ENCODE measurements at places on chromosomes 5 and 9.

GRCh38 chr5:144276034-144276822 lies 105.6 kb downstream of the KCTD16 start:
- peak; percentile 56 for DNase-seq

- DNase-seq: peak; percentile 80
These were observed 8.4 kb downstream of the TGFBI start for GRCh38 chr5:136037001-136037705.

GRCh38 chr5:113172231-113172826 lies 195.7 kb downstream of the DCP2 start:
- DNase-seq: no peak

DNA sequence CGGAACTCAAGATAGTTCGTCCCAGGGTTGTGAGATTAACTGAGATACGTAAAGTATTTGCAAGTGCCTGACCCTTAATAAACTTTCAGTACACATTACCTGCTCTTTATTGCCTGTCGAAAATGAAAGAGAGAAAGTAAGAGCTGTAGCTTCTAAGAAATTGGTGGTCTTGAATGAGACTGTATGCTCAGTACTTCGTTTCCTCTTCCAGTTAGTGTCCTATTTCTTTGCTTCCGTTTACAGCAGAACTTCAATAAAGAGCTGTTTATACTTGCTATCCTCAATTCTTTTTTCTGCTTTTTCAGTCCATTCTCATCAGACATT lies 534 bp downstream of the SRFBP1 start:
- no peak for DNase-seq

DNA sequence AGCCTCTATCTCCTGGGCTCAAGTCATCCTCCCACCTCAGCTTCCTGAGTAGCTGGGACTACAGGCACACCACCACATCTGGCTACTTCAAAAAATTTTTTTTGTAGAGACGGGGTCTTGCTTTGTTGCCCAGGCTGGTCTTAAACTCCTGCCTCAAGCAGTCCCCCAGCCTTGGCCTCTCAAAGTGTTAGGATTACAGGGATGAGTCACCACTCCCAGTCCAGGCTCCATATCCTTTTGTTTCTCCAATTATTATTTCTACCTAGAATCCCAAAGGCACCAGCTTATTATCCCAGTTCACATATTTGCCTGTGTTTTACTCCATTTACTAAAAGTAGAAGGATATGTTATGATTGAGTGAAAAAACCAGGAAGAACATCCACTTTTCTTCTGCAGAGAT lies 84.9 kb downstream of the TEK start:
- no peak for DNase-seq

DNA sequence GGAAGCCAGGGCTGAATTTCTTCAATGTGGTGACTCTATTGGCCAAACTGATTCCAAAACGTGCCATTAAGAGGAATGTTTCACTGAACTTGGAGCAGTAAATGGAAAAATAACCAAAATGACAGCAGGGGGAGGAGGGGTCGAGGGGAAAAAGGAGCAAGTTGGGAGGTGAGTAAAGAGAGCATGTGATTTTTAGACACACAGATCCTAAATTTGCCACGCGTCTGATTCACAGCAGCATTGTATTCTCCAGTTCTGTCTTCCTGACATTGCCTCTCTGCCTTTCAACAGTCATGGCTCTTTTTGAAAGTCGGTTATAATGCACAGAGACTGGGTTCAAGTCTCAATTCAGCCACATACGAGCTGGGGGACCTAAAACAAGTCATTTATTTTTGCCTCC lies 22.0 kb upstream of the ADRB2 start:
- DNase-seq: no peak
